ENCODE measurements at places on chromosomes 7 and 10. TPM values are rescaled to one million over a fixed set of nuclear protein-coding genes. Genes with fewer than 3 reads are reported as not detected.

- no peak for DNase-seq
These were observed 19.1 kb upstream of the HABP2 start for GRCh38 chr10:113533801-113534200.

DNA sequence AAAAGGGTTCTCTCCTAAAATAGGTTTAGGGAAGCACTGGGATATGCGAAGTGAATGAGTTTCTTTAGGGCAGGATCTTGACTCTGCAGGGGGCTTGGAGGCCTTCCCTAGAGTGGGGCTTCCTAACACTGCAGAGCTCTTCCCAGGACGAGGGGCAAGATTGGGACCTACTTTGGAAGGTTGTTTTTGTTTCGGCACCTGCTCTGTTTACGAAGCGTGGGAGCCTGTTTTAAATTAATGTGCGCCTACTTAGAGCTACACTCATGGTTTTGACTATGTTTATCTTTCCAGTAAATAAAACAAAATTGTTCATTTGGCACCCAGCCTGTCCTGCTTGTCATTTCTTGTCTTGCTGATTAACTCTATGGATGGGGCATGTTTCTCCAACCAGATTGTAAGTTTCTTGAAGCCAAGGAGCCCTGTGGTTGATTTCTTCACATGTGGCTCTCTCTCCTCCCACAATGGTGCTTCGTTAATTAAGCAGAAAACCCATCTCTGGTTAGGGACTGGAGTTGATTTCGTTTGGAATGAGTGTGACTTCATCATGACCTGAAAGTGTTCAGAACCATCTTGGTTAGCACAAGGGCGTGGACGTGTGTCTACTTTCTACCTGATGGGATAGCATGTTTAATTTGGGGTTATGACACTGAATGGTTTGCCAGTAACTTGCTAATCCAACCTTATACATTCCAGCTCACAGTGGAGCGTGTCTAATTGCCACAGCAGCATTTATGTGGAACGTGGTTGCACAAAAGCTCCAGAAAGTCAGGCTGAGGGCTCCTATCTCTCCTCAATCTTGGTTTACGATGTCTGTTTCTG, 98.1 kb downstream of the TCF7L2 start:
- DNase-seq, result peak; percentile 59

PRSS37 gene
- polyA plus RNA-seq, result 0.30 TPM

- no peak for DNase-seq
These were observed 205.4 kb downstream of the ZMYND11 start for GRCh38 chr10:340646-341045.

DNA sequence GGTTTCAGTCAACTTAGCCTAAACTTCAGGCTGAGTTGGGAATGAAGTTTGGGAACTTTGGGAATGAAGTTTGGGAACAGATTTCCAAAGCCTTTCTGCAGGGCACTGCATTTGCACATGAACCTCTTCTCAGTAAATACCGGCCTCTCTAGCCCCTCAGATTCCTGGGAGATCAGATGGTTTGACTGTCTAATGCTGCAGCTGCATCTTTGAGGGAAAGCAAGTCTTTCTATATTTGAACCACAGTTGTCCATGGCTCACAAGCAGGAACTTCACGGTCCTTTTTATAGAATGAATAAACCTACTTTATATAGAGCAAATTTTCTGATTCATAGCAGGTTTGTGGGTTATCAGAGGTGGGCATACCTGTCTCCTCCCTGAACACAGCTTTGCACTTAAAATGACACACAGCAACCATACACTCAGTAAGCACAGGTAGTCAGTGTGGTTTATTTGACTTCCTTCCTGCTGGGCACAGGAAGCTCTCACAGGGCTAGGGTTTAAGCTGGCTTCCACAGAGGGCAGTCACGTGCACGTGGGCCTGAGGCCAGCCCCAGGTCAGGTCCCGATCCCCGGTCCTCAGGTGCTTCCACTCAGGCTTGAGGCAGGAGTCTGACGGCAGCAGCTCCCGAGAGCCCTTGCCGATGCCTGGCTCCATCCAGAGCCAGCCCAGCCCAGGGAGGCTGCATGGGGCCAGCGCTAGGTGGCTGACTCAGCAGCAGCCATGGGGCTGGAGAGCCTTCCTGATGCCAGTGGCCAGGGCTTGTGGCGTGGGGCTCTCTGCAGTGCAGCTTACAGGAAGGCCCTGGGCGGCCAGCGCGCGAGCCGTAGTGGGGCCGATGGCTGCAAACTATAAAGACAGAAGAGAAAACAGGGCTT, 12.8 kb upstream of the MMP21 start:
- no peak for DNase-seq

DNA sequence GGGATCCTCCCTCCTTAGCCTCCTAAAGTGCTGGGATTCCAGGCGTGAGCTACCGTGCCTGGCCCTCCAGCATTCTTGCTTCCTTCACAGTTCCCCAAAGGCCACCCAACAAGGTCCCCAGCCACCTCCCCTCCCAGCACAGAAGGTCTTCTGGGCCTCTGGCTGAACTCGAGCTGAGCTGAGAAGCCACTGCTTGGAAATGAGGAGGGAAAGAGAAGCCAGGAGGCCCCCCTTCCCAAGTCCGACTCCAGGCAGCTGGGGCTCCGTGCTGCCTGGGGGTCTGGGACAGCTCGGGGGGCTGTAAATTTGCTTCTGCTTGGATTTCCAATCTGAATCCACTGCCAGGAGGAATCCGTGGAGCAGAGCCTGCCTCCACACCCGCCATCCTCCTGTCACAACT, 5.5 kb upstream of the EPO start:
- no peak for DNase-seq

GBX1 gene
- 0.22 TPM for polyA plus RNA-seq

GRM3 gene
- polyA plus RNA-seq, result 0.33 TPM

- no peak for DNase-seq
These were observed 822.0 kb downstream of the TNS3 start for GRCh38 chr7:46759711-46760480.

LBX1 gene
- polyA plus RNA-seq, result not detected

- DNase-seq, result no peak
These were observed 187.5 kb downstream of the GPAM start for GRCh38 chr10:111996103-111996502.

DNA sequence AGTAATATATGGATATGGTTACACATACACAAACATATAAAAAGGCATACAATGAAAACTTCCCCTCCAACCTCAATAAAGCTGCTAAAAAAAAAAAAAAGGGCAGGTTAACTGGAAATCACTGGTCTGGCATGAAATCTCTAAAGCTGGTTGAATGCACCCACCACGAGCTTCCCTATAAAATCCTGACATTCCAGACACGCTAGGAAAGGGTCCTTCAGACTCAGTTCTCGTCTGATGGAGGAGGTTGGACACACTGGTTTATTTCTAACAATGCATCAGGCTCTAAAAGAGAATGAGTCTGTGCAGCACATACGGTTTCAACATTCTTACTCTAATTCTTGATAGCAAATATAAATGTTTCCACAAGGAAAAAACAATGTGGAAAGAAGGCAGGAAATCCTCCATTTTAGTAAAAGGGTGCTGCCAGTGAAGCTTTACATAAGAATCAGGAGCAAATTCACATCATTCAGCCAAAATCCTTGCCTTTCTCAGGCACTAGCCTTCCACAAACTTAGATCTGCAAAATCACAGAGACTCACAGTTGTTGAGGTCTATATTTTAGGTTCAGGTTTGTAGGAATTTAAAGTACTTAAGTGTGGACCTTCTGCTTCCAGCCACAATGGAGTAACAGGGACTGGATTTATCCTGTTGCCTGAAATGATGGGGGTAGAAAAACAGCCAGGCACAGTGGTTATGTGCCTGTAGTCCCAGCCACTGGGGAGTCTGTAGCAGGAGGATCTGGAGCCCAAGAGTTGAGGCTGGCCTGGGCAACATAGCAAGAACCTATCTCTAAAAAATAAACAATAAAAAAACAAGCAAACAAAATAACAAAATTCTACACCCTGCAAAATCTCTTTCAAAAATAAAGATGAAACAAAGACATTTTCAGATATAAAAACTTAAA, 73.5 kb downstream of the CYTH3 start:
- no peak for DNase-seq

ITGB8 gene
- polyA plus RNA-seq, result 44.6 TPM
